ENCODE measurements at places on chromosomes 1 and 21.

- no peak for DNase-seq
Observed at GRCh38 chr1:79478160-79478559, 471.6 kb upstream of the ADGRL4 start.

DNA sequence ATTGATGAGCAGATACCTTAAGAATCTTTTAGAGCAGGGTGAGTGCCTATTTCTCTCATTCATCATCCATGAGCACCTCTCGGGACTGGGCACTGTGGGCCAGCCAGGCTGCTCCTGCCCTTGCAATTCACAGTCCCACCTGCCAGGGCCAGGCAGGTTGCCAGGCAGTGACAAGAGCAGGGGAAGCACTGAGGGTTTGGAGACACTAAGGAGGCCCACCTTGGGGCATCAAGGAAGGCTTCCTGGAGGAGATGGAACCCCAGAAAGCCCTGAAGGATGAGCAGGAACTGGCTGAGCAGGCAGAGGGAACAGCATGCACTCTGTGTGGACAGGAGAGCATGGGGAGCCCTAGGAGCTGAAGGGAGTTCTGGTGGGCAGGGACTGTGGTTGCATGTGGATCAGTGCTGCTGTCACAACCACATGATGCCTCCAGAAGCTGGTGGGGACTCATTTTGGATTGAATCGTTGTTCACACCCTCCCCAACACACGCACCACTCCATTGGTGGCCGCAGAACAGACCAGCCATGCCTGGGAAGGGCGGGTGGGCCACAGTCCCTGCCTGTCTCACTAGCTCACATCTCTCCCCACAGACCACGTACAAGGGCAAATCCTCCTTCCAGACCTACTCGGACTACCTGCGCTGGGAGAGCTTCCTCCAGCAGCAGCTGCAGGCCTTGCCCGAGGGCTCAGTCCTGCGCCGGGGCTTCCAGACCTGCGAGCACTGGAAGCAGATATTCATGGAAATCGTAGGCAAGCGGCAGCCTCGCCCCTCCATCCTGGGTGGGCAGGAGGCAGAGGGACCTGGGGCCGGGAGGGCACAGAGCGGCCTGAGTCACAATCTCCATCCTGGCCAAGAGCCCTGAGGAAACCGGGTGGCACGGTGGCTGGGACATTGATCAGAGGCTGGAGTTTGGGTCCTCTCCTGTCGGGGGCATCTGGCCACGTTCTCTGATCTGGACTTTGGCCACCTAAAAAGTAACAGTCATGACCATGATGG is 55.1 kb downstream of the DISP3 start:
- DNase-seq: no peak

- no peak for DNase-seq
Observed at GRCh38 chr21:25513810-25514209, 93.5 kb downstream of the MRPL39 start.

DNA sequence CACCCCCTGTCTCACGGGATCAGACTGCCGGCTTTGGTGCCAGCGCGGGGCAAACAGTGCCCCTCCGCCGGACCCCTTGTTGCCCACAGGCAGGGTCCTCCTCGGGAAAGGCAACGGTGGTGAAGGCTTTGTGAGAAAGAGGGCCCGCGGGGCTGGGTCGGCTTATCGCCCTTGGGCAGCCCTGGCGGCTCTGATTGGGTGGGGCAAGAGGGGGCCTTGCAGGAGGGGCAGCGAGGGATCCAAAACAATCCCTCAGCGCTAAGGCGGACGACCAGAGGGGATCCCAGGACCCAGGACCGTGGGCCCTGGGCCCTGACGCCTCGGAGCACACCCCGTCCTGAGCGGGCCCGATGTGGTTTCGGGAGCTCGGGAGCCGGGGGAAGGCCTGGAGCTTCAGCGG is 3.9 kb upstream of the ZNF678 start:
- DNase-seq: peak; percentile 33

- DNase-seq: no peak
Observed at GRCh38 chr1:24022581-24023361, 42.6 kb upstream of the SRSF10 start.

Data from common myeloid progenitor, CD34-positive (primary cell).